ENCODE measurements at places on chromosomes 11 and 22.

DNA sequence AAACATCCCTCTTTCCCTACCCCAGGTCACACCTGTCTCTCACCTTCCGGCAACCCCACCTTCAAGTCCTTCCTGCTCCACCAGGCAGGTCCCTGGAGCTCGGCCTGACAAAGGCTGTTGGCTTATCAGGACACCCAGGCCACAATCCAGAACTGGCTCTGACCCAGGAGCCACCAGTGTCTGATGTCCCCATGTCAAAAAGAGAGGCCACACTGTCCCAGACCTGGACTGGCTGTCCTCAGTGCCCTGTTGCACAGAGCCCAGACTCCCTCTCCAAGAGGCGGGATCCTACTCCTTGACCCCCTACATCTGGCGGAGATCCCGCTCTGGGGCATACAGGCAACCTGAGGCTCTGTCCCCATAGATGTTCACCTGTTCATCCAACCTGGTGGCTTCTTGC, 116.0 kb downstream of the MN1 start:
- no peak for DNase-seq

DNA sequence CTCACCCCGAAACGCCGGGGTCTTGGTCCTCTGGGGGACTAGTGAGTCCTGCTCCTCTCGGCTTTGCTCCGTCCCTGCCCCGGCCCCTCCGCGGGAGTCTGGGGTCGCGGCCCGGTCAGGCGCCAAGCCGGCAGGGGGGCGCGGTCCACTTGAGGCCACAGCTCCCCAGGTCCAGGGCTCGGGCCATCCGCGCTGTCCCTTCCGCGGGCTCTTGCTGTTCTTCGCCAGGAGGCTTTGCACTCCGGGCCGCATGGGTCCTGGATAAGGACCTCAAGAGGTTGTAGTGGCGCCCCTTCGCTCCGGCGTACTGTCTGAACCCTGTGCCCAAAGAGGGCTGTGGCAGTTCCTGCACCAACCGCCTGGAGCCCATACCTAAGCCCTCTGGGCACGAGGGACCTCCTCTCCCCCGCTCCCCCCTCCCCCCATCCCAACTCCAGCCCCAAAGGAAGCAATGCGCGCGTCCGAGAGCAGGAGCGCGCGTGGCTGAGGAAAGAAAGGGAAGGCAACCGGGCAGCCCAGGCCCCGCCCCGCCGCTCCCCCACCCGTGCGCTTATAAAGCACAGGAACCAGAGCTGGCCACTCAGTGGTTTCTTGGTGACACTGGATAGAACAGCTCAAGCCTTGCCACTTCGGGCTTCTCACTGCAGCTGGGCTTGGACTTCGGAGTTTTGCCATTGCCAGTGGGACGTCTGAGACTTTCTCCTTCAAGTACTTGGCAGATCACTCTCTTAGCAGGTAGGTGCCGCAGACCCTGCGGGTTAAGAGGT, at the start of gene ADM:
TSS of gene ADM (plus strand) at position 579 of the 767 bp plus-strand sequence. CDS start 628 bp downstream, outside the sequence.
- DNase-seq, result peak; percentile 95

DNA sequence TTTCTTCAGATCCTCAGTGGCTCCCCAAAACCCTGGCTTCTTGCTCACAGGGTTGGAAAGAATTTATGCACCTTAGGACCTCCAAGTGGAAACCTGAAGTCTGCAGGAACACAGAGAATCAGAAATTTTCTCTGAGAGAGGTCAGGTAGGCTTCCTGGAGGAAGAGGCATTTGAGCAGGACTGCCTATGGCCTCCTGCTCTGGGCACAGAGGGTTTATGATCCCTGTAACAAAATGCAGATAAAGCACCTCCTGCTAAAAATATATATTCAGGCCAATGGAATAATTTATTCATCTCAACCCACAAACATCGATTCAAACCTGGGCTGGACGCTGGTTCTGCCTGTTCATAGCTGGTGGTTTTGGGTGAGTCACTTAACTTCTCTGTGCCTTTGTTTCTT, 68.1 kb upstream of the FGF3 start:
- DNase-seq, result no peak

DNA sequence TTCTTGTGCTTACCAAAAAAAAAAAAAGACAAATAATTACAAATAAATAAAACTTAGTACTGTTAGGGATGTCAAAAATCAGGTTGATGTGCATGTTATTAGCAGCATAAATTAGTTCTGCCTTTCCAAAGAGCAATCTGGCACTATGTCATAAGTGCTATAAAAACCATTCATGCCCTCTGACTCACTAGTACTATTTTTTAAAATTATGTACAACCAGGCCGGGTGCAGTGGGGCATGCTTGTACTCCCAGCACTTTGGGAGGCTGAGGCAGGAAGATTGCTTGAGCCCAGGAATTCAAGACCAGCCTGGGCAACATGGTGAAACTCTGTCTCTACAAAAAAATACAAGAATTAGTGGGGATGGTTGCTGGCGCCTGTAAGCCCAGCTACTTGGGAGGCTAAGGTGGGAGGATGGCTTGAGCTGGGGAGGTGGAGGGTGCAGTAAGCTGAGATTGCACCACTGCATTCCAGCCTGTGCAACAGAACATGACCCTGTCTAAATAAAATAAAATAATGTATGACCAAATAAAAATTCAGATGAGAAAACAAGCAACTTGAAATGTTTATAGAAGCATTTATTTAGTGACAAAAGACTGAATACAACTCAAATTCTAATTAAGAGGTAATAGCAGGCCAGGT, 25.3 kb downstream of the UEVLD start:
- no peak for DNase-seq

DNA sequence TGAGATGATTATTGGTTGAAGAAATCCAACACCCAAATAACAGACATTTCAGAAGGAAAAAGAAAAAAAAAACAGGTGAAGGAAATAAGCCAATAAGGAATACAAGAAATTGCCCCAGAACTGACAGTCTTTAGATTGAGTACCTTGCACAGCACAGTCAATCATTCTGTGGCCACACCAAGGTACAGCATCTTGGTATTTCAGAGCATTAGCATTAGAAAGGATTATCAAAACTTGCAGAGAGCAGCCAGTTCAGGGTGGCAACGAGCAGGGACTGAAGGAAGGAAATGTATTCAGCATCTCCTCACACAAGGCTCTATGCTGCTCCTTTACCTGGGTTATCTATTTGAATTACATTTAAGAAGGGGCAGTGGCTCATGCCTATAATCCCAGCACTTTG, 2.1 kb downstream of the ADA2 start:
- DNase-seq, result no peak

- no peak for DNase-seq
Observed at GRCh38 chr22:44587737-44588310, 89.8 kb upstream of the RTL6 start.

GRCh38 chr11:60431251-60431650, 1.9 kb downstream of the MS4A5 start:
- DNase-seq, result no peak

DNA sequence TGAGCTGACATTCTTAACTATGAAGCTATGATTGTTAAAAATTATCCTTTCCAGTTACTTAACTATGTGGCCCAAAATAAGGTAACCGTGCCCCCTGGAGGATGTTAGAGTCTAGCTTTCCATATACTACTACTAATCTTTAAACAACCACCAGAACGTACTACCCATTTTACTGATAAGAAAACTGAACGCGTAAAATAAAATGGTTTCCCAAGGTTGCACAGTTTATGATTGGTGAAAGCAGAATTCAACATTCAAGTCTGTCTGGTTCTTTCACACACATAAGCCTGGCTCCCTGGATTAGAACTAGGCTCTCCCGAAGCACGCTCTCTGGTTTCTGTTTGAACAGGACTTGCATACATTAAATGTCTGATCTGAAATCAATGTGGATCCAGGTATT, 437.8 kb upstream of the CCDC90B start:
- peak; percentile 37 for DNase-seq

DNA sequence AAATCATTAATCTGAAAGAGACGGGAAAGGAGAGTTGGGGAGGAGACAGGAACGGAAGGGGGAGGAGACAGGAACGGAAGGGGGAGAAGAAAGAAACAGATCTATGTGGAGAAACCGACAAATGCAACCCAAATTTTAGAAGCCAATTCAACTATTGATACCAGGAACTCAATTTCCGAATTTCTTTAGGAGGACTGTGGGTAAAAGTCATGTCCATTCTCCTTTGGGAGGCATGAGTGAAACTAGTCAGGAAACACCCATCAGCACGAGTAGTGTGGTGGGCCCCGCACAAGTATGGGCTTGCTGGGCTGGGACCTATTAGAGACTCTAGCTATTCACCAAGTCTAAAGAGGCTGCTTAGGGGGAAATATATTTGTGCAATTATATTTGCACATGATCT, 18.1 kb downstream of the ANO3 start:
- DNase-seq, result no peak

- DNase-seq, result peak; percentile 29
Observed at GRCh38 chr11:10824888-10825287, 16.2 kb upstream of the EIF4G2 start.

DNA sequence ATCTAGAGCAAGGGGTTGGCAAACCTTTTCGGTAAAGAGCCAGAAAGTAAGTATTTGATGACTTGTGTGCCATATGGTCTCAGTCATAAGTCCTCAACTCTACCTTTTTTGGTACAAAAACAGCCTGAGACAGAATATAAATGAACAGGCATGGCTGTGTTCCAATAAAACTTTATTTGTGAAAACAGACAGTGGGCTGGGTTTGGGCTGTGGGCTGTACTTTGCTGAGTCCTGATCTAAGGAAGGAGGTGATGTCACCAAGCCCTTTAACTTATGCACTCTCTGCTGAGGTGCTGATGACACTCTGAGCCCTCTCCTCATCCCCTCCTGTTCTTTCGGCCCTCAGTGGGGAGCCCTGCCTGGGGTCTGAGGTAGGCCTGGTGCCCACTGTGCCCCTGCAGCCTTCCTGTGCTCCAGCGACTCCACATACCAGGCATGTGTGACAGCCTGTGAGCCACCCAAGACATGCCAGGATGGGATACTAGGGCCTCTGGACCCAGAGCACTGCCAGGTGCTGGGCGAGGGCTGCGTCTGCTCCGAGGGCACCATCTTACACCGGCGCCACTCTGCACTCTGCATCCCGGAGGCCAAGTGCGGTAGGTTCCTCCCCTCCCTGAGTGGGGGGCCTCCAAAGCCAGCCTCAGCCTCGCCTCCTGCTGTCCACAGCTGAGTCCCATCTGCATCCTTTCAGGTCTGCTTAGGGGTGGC, 85.9 kb upstream of the MYOD1 start:
- no peak for DNase-seq

DNA sequence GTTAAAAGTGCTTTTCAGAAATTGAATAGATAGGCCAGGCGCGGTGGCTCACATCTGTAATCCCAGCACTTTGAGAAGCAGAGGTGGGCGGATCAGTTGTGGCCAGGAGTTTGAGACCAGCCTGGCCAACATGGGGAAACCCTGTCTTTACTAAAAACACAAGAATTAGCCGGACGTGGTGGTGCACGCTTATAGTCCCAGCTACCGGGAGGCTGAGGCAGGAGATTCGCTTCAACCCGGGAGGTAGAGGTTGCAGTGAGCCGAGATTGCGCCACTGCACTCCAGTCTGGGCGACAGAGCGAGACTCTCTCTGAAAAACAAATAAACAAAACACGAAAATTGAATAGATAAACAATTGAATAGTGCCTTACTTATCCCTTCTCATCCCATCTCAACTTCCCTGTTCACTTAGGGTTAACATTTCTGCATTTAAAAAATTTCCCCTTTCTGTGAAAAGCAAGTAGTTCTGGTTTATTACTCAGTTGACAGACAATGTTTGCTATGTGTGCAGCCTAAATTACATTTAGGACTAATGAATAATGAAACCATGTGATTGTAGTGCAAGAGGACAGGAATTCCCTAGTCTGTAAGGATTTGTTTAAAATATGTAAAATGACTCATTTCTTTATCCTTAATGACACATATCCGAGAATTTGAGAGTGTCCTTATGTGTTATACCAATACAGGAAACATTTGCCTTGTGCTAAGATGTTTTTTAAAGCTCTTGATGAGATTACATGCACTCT, 6.0 kb downstream of the RNF169 start:
- peak; percentile 56 for DNase-seq

- no peak for DNase-seq
Observed at GRCh38 chr11:65981972-65982823, 19.8 kb downstream of the EIF1AD start.

GRCh38 chr11:33160136-33160535, 1.1 kb downstream of the CSTF3 start:
- DNase-seq, result peak; percentile 62

DNA sequence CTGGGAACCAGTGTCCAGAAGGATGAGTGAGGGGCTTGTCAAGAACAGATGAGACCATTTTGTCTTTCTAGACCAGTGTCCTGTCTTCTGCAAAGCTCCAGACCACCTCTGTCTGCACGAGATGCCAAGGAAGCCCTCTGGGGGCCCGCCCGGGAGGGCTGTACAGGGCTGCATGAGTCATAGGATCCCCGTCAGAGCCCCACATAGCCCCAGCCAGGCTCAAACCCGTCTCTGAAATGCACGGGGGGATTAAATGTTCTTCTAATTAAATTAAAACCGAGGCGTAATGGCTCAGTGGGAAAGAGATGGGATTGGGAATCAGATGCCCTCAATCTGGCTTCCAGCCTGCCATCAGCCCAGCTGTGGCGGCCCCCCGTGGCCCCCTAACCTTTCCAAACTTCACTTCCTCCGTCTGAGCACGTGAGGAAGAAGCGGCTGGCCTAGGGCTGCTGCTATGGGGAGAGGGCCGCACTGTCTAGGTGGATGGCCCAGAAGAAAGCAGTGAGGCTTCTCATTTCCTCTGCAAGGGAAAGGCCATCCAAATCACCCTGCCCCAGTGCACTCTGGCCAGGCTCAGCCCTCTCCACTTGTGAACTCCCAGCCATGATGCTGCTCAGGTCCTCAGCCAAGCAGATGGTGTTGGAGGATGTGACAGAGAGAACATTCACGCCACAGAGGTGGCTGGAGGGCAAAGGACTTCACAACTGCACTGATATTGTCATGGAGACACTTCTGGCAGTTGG, 32.8 kb downstream of the KCNQ1OT1 start:
- DNase-seq, result no peak

DNA sequence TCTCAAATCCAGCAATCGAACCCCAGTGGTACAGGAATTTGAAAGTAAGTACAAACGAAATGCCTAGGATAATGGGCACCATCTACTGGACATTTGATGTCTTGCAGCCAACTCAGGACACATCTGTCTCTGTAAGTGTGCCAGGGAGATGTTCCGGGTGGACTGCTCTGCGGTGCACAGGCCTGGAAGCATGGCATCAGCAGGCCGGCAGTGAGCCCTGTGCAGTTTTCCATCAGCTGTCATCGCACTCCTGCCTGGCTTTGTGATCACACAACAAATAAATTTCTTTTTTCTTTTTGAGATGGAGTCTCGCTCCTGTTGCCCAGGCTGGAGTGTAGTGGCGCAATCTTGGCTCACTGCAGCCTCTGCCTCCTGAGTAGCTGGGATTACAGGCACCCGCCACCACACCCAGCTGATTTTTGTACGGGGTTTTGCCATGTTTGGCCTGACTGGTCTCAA, 71.0 kb downstream of the JAM3 start:
- DNase-seq, result peak; percentile 57
